ENCODE measurements at places on chromosomes 7 and 10.

- DNase-seq: no peak
These were observed 121.3 kb downstream of the SEMA3A start for GRCh38 chr7:84073186-84073875.

GRCh38 chr7:43511029-43511428, 71.9 kb upstream of the STK17A start:
- DNase-seq: no peak

DNA sequence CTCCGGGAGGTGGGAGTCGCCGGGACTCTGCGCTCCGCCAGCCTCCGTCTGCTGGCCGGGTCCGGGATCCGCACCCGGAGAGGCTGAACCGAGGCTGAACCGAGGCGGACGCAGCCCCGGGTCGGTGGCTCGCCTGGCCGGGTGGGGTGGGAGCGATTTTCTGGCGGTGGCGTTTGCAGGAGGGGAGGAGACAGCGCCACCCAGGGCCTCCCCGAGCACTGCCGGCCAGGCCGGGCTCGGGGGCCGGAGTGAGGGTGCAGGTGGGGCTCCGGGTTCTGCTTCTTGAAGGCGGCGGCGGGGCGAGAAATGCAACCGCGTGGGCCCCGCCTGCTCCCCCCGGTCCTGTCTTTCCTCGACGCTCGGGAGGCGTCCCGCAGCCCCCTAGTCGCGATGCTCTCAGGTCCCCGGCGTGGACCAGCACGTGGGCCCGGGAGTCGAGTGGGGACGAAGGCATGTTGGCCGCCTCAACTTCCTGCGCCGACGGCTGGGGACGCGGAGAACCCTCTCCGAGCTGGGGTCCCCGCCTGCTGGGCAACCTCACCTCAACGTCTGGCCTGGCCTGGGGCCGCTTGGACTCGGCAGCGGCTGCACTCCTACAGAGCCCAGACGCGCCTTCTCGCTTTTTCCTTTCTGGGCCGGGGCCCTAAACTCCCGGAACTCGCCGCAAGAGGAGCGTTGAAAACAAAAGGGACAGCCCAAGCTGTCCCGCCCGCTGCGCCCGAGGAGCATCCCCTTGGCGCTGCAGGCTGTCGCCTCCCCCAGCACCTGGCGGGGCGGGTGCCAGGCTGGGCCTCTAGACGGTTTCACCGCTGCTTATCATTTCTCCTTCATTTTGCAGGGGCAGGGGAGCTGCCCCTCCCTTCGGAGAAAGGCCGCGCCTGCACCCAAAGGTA, 25.2 kb upstream of the VAX1 start:
- DNase-seq: no peak

- no peak for DNase-seq
These were observed 12.2 kb upstream of the RFC2 start for GRCh38 chr7:74266191-74266963.

DNA sequence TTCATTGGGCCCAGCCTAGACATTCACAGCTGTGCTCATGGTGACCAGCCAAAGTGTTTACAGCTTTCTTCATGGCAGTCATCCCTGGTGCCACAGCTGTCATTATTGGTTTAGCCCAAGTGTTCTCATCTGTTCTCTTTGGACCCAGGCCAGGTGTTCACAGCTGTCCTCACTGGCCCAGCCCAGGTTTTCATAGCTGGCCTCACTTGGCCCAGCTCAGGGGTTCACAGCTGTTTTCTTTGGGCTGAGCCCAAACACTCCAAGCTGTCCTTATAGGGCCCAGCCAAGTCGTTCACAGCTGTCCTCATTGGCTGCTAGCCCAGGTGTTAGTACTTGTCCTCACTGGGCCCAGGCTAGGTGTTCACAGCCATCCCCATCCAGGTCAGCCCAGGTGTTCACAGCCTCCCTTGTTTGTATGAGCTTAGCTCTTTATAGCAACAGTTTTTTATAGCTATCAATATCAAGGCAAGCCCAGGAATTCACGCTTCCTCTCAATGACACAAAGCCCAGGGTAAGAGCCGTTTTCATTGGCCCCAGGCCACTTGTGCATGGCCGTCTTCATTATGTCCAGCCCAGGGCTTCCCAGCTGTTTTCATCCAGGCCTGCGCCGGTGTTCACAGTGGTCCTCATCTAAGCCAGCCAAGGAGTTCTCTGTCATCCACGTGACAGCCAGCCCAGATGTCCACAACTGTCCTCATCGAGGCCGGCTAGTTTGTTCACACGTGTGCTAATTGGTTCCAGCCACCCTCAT, 11.6 kb downstream of the FRG2B start:
- no peak for DNase-seq

DNA sequence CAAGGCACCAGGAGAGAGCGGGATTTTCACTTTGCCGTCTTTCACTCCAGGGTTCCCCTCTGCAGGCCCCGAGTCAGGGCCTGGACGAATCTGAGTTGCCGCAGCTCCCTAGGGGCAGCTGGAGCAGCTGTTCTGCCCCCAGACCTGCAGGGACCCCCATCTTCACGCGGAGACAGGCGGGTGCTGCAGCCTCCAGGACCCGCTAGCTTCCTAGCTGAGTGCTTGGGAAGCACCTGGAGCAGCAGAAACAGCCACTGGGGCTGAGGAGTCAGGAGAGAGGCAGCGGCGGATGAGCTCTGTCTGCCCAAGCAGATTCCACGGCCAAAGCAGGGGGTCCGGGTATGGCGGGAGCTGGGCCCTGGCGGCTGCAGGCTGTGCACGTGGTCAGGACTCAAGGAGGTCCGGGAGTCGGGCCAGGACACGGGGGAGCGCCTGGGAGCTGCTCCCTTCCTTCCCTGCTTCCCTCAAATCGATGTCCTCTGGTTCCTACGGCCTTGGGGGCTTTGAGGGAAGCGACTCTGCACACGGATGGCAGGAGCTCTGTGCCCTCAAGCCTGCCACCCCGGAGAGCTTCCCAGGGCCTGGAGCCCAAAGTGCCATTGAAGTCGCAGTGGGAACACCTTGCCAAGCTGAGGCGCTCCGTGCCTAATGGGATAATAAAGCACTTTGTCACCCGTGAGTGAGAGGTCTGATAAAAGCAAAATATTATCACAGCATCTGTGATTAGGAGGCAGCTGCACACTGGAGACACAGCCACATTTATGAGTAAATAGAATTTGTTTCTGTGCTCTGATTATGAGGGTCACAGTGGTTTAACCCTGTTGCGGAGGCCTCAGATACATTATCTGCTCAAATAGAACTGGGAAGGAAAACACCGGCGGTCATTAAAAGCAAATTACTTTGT, 17.2 kb downstream of the MNX1 start:
- no peak for DNase-seq

- no peak for DNase-seq
These were observed 670.6 kb downstream of the SUGCT start for GRCh38 chr7:40805361-40805760.

- no peak for DNase-seq
These were observed 119.0 kb upstream of the EEPD1 start for GRCh38 chr7:36034020-36034419.

DNA sequence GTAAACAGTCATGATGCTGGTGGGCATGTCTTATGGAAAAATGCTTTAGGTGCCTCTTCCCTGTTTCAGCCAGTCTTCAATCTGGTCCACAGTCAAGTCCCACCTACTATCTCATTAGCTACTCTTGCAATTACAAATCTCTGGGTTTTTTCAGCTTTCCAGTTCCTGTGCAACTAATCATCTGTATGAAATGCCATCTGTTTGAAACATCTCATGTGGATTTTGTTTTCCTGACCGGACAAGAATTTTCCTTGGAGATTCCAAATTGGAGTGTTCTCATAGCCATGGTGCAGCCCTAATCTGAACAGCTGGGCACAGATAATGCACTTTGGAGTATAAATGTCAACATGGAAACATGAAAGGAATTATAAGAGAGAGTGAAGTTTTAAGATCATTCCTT, 41.3 kb upstream of the CALN1 start:
- DNase-seq: no peak

- no peak for DNase-seq
These were observed 59.8 kb downstream of the ITIH5 start for GRCh38 chr10:7606951-7607404.

GRCh38 chr7:68279827-68280400, 1283.3 kb downstream of the TYW1 start:
- DNase-seq: no peak

DNA sequence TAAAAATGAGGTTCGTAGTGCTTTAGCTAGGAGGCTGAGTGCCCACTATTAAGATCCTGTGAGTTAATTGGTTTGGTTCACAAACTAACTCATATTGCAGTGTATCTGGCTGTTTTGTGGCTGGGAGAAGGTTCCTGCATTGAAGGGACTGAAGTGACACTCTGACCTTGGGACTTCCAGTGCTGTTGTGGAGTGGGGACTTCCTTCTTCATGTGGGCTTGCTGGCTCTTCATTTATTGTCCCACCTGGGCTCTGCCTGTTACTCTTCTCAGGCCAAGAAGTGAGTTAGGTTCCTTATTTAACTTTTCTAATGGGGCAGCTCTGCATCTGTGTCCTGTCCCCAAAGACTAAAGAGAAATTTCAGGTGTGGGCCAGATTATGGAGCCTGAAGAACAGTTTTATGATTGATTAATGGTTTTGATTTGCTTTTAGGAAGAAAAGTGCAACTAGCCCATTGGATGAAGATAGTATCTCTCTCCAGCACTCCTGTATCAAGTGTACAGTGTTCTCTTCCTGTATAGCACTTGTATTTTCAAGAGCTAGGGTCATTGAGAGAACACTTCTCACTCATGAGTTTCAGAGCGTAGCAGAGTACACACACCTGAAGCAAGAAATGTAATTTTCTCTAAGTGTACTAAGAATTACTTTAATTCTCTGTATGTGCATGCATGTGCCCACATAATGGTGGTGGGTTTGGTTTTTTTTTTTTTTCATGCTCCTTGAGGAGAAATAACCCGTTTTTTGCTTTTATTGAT, 54.8 kb downstream of the AUTS2 start:
- DNase-seq: no peak

- DNase-seq: no peak
These were observed 67.0 kb upstream of the C7orf33 start for GRCh38 chr7:148523550-148523949.

DNA sequence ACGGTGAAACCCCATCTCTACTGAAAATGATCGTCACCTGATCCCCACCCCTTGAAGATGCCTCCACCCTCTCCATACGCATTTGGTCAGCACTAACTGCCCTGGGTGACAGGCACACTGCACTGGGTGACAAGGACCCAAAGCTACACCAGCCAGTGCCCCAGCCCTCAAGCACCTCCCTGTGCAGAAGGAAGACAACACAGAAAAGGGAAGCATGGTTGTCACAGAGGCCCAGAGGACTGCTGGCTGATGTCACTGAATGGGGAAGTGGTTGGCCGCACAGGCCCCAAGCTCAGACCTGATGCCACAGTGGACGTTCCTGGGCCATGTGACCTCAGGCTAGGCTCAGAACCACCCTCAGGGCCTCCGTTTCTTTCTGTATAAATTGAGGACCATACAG, 4.2 kb upstream of the PILRA start:
- peak; percentile 83 for DNase-seq

DNA sequence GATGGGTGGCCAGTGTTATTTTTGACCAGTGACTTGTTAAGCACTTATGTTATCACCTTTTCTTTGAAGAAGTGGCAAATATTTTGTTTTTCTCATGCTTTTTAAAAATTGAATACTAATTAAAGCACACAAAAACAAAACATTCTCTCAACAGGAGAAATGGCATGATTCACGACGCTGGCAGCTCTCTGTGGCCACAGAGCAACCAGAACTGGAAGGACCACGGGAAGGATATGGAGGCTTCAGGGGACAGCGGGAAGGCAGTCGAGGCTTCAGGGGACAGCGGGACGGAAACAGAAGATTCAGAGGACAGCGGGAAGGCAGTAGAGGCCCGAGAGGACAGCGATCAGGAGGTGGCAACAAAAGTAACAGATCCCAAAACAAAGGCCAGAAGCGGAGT, 6.2 kb upstream of the KIFBP start:
- DNase-seq: no peak

GRCh38 chr7:72183835-72184234, 228.3 kb downstream of the CALN1 start:
- DNase-seq: no peak

- no peak for DNase-seq
These were observed 24.5 kb upstream of the C1GALT1 start for GRCh38 chr7:7157887-7158271.

GRCh38 chr10:73968098-73968521, 29.8 kb upstream of the VCL start:
- no peak for DNase-seq

- peak; percentile 67 for DNase-seq
These were observed 47.7 kb upstream of the FGL2 start for GRCh38 chr7:77247206-77247850.

GRCh38 chr7:148838905-148839304, 45.2 kb downstream of the EZH2 start:
- DNase-seq: no peak

DNA sequence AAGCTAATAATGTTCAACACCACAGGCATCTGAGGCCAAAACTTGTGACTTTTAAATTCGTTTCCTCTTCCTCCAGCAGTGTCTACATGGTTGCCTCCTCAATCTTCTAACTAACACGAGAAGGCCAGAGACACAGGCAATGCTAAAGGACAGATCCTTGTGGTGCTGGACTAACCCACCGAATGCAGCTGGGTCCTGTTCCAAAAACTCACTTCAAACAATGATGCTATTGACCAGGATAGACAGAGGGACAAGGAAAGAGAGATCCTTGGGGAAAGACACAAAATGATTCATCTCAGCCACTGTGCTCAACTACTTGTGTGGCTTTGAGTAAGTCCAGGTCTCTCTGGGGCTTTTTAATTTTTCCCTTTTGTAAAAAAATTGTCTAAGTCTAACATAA, 107.6 kb downstream of the KCNMA1 start:
- DNase-seq: no peak

- no peak for DNase-seq
These were observed 413 bp downstream of the PANK1 start for GRCh38 chr10:89644691-89644966.

DNA sequence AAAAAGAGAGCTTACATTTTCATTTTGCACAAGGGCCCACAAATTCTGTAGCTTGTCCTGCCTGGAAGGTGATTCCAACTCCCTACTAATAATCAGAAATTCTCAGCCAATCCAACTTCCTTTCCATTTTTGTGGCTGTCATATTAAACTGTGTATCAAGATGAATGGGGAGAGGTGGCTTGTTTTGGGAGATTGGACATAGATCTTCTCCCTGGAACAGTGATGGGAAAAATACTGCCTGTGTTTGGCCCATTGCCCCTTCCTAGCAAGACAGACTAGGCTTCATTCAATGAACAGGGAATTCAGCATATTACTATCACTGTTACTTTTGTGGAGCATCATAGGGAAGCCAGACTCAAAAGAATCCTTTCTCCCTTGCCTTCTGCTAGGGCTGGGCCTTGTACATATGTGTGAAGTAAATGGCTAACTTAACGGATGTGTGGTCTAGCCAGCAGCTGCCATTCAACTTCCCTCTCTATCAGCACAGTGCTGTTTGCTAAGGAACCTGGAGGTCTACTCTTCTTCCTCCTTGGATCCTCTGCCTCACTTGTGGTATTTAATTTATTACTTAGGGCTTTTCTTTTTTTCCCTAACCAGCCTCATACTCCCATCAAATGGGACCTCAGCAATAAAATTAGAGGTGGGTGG, 326.0 kb downstream of the BICC1 start:
- no peak for DNase-seq

- no peak for DNase-seq
These were observed 222.9 kb downstream of the MTERF1 start for GRCh38 chr7:91657483-91658071.

Measured in Ammon's horn (tissue), 1 donor.